Stimulated activated CD8-positive, alpha-beta memory T cell treated with anti-CD3 and anti-CD28 coated beads, Interleukin-7, amount 100 ng/mL, for 24 hours (primary cell): ENCODE measurements at places on chromosomes 12 and 14.

DNA sequence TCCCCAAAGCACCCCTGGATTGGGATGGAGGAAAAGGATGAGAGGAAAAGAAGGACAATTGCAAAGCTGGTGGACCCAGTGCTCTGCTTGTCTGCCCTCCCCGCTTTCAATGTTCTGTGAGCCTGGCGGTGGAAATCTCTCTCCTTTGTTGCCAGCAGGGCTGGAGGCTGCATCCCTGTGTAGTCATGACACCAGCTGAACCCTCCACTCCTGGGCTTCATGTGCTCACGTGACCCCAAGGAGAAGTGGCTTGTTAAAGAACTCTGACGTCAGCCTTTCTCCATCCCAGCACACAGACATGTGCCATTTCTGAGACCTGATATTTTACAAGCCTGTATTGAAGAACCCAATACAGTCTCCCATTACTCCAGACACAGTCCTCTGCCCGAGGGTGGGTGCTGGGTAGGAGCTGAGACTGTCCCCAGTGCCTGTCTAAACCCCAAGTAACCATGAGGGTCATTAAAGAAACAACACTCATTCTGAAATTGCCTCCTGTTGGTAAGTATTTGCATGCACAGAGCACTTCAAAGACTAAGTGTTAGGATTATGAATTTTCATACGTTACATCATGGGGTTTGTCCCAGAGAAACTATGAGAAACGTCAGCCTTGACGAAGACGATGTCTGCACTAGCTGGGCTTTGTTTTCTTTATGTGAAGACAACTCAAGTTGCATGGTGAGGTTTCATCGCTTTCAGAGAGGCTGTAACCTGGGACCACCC, 21.7 kb downstream of the GALNT16 start:
- no peak for DNase-seq

DNA sequence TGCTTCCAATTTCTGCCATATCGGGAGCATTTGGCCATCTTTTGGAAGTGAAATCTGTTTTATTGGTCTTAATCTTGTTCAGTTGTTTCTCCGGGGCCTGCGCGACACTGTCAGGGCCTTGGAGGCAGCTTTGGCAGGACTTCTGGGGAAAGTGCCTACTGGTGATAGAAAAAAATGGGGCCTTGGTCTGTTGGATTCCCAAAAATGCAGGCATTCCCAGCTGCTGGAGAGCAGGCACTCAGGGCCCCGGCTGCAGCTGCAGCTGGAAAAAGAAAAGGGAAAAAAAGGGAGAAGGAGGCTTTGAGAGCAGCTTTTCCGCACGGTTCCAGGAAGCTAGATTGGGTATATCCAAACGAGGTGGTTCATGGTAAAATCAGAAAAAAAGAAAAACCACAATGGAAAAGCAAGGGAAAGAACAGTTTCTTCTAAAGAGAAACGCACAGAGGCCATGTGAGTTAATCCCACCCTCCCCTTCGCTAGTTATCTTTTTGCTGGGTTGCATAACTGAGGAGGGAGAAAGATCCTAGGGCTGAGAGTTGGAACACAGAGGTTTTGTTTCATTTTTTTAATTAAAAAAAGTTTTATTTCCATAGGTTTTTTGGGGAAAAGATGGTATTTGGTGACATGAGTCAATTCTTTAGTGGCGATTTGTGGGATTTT, 134.7 kb upstream of the RFLNA start:
- no peak for DNase-seq

DNA sequence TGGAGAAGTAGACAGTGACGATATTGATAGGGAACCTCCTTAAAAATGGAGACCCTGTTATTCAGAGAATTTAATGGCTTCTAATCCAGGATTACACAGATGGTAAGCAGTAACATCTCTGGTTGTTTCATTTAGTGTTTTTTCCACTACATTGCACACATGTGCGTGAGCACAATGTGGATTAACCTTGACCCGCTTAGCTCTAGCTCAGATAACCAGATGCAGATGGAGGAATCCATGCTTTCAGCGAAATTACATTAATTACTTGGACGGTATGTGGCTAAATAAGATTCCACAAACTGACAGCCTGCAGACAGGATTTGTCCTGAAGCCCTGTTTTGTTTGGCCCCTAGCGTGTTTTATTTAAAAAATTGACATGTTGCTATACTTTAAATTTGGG, 378.4 kb downstream of the CCDC91 start:
- DNase-seq: no peak

- no peak for DNase-seq
Observed at GRCh38 chr12:32895688-32896431, 717 bp downstream of the PKP2 start.

GRCh38 chr14:20757965-20758364, 10.2 kb upstream of the EDDM3B start:
- no peak for DNase-seq

DNA sequence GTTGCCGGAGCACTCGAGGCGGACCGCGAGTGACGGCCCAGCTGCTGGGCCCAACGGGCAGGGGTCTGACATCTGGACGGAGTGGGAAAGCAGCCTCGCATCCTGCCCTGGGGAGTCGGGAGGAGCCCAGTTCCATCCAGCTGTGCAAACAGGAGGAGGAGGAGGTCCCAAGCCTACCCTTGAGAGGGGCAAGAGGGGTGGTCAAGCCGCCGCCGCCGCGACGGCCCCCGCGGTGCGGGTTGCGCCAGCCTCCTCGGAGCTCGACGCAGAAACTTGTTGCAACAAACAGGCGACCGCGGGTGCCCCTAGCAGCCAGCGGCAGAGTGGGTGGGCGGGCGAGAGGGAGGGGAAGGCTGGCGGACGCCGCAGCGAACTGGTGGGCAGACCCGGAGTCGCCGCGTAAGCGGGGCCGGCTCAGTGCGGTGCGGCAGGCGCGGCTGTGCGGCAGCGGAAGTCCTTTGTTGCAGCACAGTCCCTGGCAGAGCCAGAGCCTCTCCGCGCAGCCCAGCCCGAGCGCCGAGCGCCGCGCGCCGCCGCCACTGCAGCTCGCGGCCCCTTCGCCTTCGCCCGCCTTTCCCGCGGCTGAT, at the start of gene ZBTB1:
TSS of gene ZBTB1 (plus strand) at position 461 of the 587 bp plus-strand sequence. CDS start 16,735 bp downstream, outside the sequence.
- DNase-seq: peak; percentile 65

DNA sequence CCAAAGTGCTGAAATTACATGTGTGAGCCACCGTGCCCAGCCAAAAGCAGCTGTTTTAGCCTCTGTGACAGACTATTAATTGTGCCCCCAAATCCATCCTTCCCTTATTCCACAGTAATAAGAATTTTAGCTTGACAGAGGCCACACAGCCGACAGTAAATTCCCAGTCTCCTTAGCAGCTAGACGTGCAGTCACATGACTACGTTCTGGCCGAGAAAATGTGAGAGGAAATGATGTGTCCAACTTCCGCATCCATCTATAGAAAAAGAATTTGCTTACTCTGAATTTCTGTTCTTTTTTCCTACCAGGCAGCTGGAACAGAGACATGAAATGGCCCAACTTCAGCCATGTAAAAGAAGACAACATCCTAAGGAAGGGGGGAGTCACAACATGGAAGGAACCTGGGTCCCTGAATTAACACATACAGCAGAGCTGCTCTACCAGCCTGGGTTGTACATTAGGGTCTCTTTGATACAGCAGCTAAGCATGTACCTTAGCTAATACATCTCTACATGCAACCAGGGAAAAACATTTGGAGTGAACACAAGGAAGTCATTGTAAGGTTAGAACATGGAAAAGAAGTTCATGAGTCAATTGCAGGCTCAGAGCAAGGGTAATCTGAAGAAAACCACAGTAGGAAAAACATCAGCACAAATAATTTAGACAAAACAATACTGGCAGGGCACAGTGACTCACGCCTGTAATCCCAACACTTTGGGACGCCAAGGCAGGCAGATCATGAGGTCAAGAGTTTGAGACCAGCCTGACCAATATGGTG, 35.5 kb downstream of the CIT start:
- DNase-seq: no peak

GRCh38 chr12:12723681-12724420, 6.7 kb downstream of the CDKN1B start:
- DNase-seq: no peak

GRCh38 chr14:75864352-75864751, 117.4 kb downstream of the TGFB3 start:
- DNase-seq: no peak

DNA sequence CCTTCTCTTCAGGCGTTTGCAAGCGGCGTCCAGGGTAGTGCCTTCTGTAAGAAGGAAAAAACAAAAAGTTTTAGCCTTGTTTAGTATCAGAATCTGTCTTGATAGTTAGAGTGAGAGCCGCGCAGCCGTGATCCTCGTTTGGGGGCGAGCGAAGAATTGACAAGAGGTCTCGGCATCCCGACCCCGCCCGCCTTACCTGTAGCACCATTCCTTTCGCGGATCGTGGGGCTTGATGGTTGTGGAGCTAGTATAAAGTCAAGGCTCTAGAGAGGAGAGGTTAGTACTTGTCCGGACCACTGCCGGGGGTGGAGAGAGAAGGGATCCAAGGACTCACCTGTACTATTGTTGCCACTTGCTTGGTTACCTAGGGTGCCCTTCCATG, 494 bp downstream of the TMTC3 start:
- no peak for DNase-seq

- DNase-seq: no peak
Observed at GRCh38 chr14:29274890-29275596, 508.5 kb downstream of the FOXG1 start.

GRCh38 chr12:99413751-99414150, 233.8 kb upstream of the GARIN6 start:
- DNase-seq: no peak

- DNase-seq: no peak
Observed at GRCh38 chr12:118125743-118126118, 10.2 kb upstream of the PEBP1 start.

- no peak for DNase-seq
Observed at GRCh38 chr12:97482143-97482693, 19.6 kb downstream of the RMST start.

GRCh38 chr12:15700595-15700994, 88.6 kb downstream of the EPS8 start:
- no peak for DNase-seq

DNA sequence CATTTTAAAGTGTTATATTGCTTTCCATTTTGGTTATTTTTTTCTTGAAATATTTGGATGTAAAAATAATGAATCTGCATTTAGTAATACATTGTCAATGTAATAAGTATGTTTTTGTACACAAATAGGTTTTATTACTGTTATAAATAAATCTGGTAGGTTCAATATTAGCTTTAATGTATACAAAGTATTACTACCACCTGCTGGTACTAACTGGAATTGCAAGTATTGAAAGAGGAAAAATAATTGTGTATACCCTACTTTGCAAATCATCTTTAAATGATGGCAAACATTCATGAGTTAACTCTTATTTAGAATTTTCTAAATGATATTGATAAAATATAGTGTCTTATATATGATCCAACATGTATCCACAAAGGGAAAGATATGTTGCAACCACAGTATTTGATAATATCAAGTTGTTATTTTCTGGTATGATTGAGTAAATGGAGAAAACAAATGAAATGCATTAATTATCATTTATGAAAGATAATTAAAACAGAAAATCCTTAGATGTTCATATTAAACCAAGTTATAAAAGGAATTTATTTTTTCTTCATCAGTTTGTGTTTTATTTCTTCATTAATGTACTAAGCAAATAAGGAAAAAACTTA, 3.2 kb downstream of the OR4K2 start:
- DNase-seq: no peak

DNA sequence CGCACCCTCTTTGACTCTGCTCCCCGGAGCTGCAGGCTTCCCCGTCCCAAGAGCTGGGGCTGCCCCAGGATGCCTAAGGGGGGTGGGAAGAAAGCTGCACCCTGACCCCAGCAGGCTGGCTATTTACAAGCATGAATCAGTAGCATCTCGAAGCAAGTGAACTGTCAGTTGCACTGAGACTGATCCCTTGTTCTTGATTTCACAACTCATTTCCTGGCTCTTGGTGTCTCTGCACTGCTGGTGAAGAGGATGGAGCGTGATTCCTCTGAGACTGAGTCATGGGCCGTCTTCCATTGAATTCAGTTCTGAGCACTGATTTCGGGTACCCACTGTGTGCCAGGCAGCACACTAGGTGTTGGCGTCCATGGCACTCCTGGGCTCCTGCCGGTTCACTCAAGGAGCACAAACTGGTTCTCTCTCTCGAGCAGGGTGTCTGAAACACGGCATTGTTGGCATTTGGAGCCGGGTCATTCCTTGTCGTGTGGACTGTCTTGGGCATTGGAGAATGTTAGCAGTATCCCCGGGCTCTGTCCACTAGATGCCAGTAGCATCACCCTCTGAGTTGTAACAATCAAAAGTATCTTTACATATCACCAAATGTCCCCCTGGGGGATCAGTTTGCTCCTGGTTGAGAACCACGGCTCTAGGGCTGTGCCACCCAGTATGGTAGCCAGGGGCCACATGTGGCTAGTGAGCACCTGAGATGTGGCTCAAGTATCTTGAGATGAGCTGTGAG, 86.9 kb downstream of the RIN3 start:
- DNase-seq: no peak

GRCh38 chr14:51630987-51631386, 20.7 kb upstream of the FRMD6 start:
- DNase-seq: no peak

GRCh38 chr12:3992945-3993344, 119.7 kb upstream of the PARP11 start:
- no peak for DNase-seq

DNA sequence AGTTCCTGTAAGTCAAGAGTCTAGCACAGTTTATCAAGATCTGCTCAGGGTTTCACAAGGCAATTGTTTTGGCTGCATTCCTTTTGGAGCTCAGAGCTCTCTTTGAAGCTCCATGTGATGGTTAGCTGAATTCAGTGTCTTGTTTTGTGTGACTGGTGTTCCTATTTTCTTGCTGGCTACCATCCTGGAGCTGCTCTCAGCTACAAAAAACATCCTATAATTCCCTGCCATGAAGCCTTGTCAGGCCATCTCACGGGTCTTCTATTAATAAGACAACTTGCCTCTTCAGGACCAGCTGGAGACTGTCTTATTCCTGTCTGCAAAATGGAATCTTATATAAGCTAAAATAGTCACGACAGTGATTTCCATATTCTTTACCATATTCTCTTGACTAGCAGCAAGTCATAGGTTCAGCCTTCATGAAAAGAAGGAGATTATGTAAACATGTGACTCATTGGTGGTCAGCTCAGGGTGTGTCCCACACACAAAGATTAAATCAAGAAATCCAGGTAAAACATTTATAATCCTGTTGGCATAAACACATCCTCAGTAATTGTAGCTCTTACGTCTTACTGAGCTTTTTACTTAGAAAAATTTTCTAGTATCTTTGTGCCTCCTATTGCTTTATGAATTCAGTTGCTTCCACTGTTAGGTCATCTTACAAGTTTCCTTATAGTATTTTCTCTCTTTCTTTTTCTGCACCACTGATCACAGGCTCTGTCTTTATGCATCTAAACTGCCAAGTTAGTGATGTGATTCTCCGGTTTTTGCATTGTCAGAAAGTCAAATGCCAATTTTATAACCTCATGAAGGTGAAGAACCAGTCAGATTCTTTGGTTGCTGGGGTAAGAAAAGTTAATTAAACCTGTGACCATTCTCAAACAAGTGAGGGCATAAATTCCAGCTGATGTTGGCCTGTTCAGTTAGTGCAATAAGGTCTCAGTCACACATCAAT, 378.5 kb upstream of the MGAT4C start:
- no peak for DNase-seq

DNA sequence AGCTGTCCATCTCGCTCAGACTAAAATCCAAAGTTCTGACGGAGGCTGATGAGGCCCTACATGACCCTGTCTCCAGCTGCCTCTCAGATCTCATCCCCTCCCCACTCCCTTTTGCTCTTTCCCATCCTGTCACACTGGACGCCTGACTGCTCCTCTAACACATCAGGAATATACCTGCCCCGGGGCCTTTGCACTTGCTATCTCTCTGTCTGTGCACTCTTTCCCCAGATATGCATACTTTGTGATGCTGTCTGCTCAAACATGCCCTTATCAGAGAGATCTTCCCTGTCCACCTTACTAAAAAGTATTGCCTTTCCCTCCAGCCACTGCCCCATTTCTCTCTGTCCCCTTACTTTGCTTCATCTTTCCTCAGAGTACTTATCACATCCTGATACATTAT, 238.8 kb downstream of the ANO2 start:
- DNase-seq: no peak
